ENCODE measurements at places on chromosomes 12 and 14.

DNA sequence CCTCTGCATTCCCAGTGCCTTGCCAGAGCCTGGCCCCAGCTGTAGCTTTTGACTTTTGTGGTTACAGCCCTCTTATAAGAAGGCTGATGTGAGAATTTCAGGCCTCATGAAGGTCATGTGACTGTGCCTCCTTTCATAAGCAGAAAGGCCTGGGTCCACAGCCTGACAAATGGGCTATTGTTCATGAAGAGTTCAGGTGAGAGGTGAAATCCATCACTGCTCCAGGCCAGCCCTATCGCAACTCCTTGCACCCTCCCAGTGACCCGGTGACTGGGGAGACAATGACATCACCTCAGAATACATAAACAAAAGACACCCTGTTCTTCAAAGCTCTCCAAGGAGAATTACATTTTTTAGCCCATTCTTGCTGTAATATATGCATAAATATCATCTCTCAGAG is 321.5 kb downstream of the PCNX1 start:
- DNase-seq = no peak

DNA sequence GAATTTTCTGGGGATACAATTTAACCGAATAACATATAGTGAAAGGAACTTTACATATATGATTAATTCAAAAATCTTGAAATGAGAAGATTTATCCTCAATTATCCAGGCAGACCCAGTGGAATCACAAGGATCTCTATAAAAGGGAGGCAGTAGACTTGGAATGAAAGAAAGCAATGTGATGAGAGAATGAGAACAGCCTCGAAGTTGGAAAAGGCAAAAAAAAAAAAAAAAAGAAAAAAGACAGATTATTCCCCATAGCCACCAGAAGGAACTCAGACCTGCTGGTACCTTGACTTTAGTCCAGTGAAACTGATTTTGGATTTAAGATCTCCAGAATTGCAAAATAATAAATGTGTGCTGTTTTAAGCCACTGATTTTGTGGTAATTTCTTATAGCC is 416.3 kb upstream of the OR4E1 start:
- no peak for DNase-seq

DNA sequence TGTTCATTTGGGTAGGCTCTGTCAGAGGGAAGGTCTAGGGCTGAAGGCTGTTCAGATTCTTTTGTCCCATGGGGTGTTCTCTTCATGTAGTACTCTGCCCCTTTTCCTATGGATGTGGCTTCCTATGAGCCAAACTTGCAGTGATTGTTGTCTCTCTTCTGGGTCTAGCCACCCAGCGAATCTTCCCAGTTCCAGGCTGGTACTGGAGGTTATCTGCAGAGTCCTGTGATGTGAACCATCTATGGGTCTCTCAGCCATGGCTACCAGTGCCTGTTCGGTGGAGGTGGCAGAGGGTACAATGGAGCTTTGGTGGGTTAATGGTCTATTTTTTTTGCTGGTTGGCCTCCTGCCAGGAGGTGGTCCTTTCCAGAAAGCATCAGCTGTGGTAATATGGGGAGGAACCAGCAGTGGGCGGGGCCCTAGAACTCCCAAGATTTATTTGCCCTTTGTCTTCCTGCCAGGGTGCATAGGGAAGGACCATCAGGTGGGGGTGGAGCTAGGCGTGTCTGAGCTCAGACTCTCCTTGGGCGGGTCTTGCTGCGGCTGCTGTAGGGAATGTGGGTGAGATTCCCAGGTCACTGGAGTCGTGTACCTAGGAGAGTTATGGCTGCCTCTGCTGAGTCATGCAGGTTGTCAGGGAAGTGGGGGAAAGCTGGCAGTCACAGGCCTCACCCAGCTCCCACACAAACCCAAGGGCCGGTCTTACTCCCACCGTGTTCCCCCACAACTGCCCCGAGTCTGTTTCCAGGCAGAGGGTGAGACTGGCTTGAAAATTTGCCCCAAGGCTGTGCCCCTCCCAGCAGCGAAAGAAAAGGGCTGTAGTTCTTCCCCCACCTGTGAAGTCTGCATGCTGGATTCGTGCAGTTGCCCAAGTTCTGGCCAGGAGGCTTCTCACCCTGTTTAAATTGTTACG is 17.5 kb downstream of the MTRFR start:
- no peak for DNase-seq

DNA sequence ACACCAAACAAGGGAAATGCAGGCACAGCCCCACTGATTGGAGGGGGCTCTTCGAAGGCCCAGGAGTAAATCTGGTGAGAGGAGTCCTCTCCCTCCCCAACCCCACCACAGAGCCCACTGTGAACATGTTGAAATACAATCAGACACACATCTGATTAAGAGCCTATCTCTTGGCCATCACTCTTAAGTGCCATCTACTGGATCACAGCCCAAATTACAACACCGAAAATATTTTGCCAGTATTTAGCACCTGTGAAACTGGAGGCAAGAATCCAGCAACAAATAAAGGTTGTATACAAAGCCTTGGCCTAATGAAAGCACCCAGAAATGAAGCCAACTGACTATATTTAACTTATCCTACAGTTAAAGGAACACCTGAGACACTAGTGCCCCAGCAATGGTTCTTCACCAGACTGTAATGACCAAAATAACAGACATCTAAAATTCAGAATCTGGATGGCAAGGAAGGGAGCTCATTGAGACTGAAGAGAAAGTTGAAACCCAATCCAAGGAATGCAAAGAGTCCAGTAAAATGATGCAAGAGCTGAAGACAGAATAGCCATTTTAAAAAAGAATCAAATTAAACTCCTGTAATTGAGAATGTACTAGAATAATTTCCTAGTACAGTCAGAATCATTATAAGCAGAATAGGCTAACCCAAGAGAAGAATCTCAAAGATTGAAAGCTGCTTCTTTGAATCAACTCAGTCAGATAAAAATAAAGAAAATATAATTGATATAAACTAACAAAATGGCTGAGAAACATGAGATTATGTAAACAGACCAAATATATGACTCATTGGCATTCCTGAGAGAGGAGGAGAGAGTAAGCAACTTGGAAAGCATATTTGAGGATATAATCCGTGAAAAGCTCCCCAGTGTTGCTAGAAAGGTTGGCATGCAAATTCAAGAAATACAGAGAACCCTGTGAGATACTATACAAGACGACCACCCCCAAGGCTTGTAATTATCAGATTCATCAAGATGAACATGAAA is 1117.0 kb downstream of the FLRT2 start:
- DNase-seq = no peak

DNA sequence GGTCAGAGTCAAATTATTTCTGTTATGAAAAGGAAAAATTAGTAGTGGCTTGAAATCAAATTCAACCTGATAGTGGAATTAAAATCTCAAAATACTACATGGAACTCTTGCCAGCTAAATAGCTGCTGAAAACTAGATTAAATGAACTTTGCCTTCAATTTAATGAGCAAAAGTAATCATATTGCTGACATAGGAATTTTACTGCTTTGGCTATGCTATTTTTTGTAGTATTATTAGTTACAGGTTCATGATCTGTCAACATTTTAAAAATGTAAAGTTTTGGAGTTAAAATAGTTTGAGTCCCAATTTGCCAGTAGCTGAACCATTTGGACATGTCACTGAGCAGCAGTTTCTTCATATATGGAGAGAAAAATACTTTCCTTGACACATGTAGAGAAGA is 81.4 kb downstream of the RERGL start:
- no peak for DNase-seq

- DNase-seq = peak; percentile 25
Measured at GRCh38 chr12:49549735-49550692, 11.2 kb downstream of the KCNH3 start.

- no peak for DNase-seq
Measured at GRCh38 chr14:67574156-67574555, 25.9 kb downstream of the PIGH start.

DNA sequence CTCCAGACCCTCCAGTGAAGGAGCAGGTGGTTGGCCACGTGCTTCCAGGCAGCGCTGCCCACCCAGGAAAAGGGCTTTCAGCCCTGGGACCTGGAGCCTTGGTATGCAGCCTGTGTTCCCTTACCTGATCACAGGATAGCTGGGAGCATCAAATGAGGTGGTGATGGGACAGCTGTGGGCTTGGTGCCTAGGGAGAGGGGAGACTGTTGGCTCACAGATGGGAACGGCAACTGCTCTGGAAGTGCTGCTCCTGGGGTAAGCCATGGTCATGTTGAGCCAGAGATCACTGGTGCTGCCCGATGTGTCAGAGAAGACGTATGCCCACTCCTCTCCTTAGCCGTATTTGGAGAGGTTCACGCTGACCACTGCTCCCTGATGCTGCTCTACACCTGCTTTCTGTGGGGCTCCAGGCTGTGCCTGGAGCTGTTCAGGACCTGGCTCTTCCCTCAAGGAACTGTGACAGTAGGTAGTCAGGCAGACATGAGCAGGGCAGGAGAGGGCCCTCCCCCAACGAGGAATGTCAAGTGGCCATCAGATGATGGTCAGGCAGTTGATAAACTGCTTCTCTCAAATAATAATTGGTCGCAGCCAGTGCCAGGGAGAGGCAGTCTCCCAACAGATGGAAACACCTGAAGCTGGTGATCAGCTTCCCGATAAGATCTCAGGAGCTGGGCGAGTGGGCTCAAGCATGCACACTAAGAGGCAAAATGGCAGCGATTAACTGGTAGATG is 2.8 kb upstream of the CYP46A1 start:
- DNase-seq = no peak

Measured in NCI-H1436 treated with DMSO at 0.1 percent for 48 hours (cell line).